Left ventricle myocardium superior (tissue), 1 donor: ENCODE measurements at places on chromosomes 12 and 14. TPM values are rescaled to one million over a fixed set of nuclear protein-coding genes. Genes with fewer than 3 reads are reported as not detected.
A peak's percentile ranks its signal among the peaks of the same experiment; 100 is the strongest.

GRCh38 chr12:29402437-29402836 is 21.5 kb upstream of the ERGIC2 start:
- DNase-seq: no peak

DNA sequence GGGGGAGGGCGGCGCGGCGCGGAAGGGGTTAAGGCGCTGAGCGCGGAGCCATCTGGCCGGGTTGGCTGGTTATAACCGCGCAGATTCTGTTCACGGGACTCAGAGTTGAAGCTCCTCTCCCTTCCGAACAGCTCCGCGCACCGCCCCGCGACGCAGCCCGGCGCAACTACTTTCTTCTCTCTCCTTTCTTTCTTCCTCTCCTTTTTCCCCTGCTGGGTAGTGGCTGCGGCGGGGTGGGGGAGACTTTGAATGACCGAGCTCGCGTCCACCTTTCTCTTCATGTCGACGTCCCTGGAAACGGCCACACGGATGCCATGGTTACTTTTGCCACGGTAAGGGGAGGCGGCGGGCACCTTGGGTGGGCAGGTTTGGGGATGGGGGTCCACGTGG is at the start of gene NTF3:
Gene NTF3, plus strand, starts transcription at position 98 of the 390 bp plus-strand sequence. Its CDS starts 217 bp downstream, at position 315.
- peak; percentile 55 for DNase-seq

DNA sequence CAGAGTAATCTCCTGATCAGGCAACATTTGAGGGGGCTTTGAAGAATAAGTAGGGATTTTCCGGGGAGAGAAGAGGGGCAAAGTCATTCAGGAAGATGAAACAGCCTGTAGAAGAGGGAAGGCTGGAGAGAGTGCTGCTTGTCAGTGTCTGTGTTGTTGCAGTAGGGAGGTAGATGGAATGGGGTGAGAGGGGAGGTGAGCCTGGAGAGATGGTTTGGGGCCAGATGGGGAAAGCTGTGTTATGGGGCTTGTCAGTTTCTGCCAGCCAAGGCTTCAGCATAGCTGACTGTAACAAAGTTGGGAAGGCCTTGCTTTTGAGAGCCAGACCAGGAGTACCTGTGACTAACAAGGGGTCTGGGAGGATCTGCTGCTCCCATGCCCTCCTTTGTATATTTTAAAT is 18.0 kb downstream of the BICD1 start:
- no peak for DNase-seq

DNA sequence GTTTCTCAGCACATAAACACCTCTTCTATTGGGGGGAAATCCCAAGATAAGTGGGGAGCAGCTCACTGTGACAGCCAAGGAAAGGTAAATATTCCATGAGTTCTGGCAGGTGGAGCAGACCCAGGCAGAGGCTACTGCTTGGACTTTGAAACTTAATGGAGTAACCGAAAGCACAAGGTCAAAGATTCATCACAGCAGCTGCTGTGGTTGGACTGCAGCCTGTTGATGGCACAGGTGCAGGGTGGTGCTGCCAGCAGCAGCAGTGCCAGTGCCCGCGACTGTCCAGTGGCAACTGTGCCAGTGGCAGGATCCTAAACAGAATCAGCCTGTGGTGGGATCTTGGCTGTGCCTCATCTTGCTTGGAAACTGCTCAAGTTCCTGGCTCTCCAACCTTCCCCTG is 81.4 kb upstream of the ARID2 start:
- DNase-seq: peak; percentile 54

GRCh38 chr12:94545935-94546771 is 86.5 kb upstream of the CEP83 start:
- DNase-seq: no peak

- no peak for DNase-seq
Observed at GRCh38 chr12:127663716-127664115, 603.3 kb upstream of the TMEM132C start.

DNA sequence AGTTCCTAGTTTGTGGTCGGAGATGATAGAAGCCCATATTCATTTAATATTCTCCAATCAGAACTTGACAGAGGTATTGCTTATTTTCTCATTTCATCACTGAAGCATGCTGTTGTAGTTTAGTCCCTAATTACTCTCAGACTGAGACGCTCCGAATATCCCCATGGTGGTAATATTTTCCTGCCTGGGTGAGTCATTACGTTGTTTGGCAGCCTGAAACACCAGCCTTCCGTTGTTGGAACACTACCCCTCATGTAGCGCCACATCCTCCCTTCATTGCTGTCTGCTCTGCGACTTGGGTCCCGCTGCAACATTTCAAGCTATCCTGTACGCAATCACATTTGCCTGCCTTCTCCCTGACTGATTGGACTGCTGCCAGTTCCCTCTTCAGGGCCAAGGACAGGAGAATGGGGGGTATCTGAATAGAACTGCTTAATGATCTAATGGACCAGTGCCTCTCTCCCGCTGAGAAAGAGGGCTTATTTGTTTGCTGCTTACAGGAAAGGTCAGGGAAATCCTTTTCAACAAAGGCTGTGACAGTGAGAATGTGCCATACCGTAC is 369.1 kb downstream of the NPAS3 start:
- DNase-seq: no peak

DNA sequence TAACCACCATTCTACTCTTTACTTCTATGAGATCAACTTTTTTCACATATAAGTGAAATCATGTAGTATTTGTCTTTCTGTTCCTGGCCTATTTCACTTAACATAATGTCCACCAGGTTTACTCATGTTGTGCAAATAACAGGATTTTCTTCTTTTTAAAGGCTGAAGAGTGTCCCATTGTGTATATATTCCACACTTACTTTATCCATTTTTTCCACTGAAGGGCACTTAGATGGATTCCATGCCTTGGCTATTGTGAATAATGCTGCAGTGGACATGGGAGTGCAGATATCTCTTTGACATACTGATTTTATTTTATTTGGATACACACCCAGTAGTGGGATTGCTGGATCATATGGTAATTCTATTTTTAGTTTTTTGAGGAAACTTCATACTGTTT is 181.1 kb upstream of the HMGA2 start:
- DNase-seq: no peak

DNA sequence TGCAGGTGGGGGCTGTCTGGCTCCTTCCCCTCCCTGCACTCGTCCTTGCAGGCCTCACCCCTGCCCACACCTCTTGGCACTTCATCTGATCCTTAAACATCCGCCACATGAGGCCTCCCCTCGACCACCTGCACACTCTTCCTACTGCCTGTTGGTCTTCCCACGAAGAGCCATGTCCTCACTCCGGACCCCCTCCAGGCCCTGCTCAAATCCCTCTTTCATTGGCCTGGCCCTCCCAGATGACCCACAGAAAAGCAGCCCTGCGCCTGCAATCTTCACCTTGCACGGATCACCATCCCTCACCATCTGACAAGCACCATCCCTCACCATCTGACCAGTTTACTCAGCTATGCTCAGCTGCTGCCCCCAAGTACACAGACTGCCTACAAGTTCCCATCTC is 193.6 kb downstream of the BCL11B start:
- DNase-seq: no peak

- no peak for DNase-seq
Observed at GRCh38 chr12:60535363-60535762, 939.5 kb downstream of the SLC16A7 start.

- DNase-seq: peak; percentile 77
Observed at GRCh38 chr12:3493043-3493858, 2.2 kb downstream of the PRMT8 start.

DNA sequence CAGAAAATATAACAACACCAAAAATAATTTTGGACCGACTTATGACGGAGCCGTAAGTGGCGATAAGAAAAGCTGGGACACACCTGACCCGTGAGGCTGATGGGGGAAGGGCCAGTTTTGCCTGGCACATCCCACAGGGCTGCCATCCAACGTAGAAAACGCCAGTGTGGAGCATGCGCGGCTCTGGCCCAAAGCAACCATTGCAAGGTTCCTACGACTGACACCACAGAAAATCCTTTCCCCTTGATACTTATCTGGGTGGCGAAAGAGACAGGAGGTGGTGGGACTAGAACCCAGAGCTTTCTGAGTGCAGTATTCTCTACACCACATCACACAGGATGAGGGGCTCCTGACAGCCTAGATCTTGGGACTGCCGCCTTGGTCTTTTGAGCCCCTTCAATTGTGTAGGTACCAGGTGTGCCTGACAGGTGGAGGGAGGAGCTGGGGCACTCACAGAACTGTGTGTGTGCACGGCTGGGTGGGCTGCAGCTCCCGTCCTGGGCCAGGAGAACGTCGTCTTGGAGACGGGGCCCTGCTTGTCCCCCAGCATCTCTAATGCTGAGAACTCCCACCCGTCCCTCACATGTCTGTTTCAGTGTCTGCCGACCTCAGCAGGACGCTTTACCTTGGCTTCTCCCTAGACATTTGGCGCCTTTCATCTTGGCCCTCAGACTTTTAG is 17.4 kb upstream of the CACNA2D4 start:
- peak; percentile 63 for DNase-seq

GRCh38 chr14:100679707-100680438 is 46.8 kb upstream of the DLK1 start:
- peak; percentile 81 for DNase-seq

GRCh38 chr14:74739293-74740030 is 23.7 kb upstream of the YLPM1 start:
- DNase-seq: no peak

GRCh38 chr12:1587927-1588574 is 6.3 kb downstream of the FBXL14 start:
- DNase-seq: no peak

- no peak for DNase-seq
Observed at GRCh38 chr12:130951636-130952035, 2.1 kb upstream of the ADGRD1 start.

DNA sequence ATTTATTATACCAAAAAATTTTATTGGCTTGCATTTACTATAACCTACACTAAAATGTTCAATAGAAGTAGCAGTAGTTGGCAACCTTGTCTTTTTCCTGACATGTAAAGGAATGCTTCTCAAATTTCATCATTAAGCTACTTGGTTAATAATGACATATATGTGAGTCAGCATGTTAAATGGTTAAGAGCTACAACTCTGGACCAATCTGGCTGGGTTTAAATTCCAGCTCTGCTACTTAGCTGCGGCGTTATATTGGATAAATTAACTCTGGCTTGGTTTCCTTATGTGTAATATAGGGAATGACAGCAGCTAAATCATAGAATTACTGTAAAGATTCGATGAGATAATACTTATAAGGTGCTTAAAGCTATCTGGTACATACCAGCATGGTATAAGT is 53.7 kb upstream of the OTOGL start:
- DNase-seq: no peak

DNA sequence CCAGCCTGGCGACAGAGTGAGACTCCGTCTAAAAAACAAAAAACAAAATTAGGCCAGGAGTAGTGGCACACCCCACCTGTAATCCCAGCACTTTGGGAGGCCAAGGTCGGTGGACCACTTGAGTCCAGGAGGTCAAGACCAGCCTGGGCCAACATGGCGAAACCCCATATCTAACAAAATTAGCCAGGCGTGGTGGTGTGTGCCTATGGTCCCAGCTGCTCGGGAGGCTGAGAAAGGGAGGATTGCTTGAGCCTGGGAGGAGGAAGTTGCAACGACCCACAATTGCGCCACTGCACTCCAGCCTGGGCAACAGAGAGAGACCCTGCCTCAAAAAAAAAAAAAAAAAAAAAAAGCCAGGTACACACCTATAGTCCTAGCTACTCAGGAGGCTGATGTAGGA is 37.0 kb downstream of the KDM2B start:
- DNase-seq: peak; percentile 27

DNA sequence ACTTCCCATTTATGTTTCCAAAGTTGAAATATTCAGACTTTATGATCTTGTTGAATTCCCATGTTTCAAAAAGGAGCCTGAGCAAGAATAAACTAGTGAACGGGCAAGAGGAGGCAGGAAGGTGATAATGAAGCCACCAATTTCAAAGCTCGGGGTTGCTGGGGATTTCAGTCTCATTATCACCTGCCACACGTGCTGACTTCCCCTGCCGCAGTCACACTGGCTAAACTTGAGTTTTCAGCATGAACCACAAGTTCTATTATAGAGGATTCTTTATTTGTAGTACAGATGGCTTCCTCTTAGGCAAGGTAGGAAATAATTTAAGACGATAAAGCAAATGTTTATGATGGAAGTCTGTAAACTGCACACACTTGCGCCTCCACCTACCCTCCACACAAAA is 18.1 kb upstream of the DIABLO start:
- DNase-seq: no peak

DNA sequence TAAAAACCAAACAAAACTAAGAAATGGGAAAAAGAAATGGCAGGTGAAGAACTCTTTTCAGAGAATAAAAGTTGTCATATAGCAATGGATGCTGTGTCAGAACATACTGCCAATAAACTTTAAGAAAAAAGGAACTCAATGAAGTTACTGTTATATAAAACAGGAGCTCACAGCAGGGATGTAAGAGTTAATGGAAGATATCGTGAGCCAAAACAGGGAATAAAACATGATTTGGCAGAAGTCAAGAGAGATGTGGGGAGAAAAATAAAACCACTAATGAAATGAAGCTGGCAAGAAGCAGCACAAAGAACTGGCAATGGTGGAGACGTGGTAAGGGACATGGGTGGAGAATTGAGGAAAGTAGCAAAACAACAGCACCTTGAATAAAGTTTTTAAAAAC is 61.0 kb downstream of the TAOK3 start:
- no peak for DNase-seq

GRCh38 chr12:122349078-122349477 is 73.4 kb downstream of the CLIP1 start:
- DNase-seq: no peak

GRCh38 chr12:90299666-90300065 is 591.0 kb upstream of the ATP2B1 start:
- DNase-seq: no peak

- no peak for DNase-seq
Observed at GRCh38 chr14:67762051-67762450, 54.3 kb downstream of the ZFYVE26 start.

DNA sequence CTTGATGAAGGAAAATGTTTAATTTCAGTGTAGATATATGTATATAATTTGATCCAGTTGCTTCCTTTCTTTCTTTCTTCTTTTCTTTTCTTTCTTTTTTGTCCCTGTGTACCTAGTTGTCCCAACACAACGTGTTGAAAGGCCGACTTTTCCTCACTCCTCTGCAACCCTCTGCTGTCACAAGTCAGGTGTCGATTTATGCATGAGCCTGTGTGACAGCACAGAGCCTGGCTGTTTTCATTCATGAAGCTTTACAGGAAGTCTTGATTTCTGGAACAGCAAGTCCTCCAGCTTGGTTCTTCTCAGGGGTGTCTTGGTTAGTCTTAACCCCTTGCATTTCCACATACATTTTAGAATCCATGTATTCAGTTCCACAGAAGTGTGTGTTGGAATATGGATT is 88.1 kb downstream of the PPP2R5C start:
- DNase-seq: peak; percentile 43

Gene CLEC6A
- not detected for total RNA-seq

Gene DCN
- total RNA-seq: 741 TPM

Gene ANKS1B
- total RNA-seq: 2.5 TPM

Gene CCDC197
- 0.74 TPM for total RNA-seq

Gene FGF23
- not detected for total RNA-seq

Gene GPR137C
- 0.47 TPM for total RNA-seq

Gene PTPN21
- total RNA-seq: 37.8 TPM

Gene GPR68
- 0.35 TPM for total RNA-seq

Gene MAP3K12
- 4.2 TPM for total RNA-seq

Gene LIN7A
- 14.4 TPM for total RNA-seq

Gene LMNTD1
- total RNA-seq: not detected

Gene GLT8D2
- total RNA-seq: 6.0 TPM

Gene CFAP73
- not detected for total RNA-seq

Gene TROAP
- total RNA-seq: 0.37 TPM

Gene DDX24
- total RNA-seq: 198 TPM

Gene TSPAN11
- 2.6 TPM for total RNA-seq

Gene CDCA4
- total RNA-seq: 1.9 TPM

Gene SERPINA9
- total RNA-seq: not detected

Gene PLEKHG7
- total RNA-seq: not detected

Gene OLR1
- 0.64 TPM for total RNA-seq

Gene PROX2
- not detected for total RNA-seq
